ENCODE measurements at places on chromosomes 12 and 14.

DNA sequence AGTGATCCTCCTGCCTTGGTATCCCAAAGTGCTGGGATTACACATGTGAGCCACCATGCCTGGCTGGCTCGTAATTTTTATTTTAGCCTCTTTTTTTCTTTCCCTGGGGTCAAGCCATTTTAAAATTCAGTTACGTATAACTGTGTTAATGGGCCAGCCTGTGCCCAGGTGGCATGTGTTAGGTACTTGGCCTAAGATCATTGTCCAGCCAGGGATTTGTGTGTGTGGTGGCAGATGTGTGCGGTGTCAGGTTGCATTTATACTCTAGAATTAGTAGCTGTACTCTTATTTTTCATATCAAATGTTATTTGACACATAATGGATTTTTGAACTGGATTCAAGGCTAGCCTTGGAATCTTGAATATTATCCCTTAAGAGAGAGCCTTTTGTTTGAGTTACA, 69.3 kb downstream of the FBXO34 start:
- no peak for DNase-seq

GRCh38 chr12:110344657-110345056, 58.9 kb downstream of the ANAPC7 start:
- DNase-seq, result no peak

GRCh38 chr14:71103662-71104484, 196.6 kb downstream of the PCNX1 start:
- DNase-seq, result peak; percentile 83

- DNase-seq, result no peak
Measured at GRCh38 chr12:113477171-113477841, 5.6 kb upstream of the LHX5 start.

DNA sequence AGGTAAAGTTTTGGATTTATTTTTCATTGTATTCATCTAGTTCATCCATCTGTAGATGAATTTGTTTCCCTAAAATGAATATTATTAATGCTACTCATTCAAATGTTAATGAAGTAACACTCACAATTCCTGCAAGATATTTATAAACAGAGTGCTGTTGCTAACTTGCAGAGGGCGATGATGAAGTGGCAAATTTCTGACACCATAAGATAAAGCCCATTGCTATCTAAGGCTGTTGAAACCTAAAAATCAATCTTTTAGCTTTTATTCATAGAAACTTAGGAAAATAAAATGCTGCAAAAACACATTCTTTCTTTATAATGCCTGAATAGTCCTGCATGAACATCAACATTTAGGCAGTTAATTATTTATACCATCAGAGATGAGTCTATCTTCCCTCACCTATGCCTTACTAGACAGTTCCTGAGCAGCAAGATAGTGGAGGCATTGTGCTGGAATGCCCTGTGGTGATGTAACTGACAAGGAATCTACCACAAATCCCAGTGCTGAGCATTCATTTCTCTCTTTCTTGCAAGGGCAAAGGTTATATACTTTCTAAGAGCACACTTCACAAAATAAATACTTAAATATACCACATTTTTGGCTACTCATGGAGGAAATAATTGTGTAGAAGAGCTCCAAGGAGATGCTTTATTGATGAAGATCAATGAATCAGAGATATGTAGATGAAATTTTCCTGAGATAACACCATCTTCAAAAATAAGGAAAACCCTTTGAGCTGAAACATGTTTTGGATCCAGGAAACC, 57.6 kb downstream of the LMNTD1 start:
- no peak for DNase-seq

DNA sequence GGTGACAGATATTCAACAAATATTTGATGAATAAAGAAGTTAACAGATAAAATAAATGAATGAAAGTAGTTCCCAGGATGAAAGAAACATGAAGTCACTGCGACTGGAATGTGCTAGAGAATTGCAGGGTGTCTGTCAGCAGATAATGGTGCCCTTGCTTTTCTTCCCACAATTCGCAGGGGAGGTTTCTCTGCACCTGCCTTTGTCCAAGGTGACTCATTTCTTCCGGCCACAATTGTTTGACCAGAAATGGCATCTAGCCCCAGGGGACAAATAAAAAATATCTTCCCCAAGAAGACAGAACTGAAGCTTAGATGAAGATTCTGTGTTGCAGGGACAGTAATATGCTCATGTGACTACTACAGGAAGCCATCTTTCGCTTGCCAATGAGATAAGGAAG, 316.1 kb upstream of the TBX3 start:
- no peak for DNase-seq

- peak; percentile 71 for DNase-seq
Measured at GRCh38 chr12:52243856-52244614, 11.0 kb downstream of the KRT7 start.
